Large intestine (tissue), 12 donors: ENCODE measurements at places on chromosomes 1 and 21. TPM values are rescaled to one million over a fixed set of nuclear protein-coding genes. Genes with fewer than 3 reads are reported as not detected.

GRCh38 chr1:3293563-3294080 is 160.8 kb upstream of the ARHGEF16 start:
- DNase-seq, result no peak

DNA sequence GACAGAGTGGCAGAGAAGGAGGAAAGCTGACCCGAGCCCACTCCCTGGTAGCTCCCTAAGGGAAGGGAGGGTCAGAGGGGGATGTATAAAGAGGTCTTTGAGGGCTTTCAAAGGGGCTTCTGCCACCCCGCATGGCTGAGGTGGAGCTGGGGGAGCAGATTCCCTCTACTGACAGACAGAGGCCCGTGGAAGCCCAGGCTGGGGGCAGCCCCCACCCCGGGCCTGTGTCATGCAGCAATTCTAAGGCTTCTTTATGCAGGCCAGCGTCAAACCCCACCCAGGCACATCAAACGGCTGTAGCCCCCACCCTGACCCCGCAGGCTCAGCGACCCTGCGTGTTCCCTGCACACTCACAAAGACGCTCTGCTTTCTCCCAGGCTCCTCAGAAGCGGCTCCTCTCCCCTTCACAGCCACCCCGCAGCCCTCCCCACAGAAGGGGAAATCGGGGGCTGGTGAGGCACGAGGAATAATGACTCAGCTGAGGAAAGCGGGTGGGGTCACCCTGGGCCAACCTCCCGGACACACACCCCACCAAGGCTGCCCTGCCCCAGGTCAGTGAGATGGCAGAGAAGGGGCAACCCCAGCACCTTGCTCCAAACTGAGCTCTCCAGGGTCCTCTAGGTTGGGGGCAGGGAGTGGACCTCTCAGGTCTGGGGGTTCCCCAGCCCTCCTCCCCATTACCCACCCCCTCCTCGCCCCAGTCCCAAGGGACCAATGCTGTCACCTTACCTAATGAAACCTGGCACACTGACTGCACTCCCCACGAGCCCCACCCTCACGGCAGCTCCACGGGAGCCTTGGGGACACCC is 10.8 kb downstream of the SLC45A3 start:
- peak; percentile 30 for DNase-seq

- DNase-seq, result peak; percentile 100
Observed at GRCh38 chr21:33641352-33642026, at the start of gene CRYZL1. Gene CRYZL1, minus strand, starts transcription at chr21:33641741. Its CDS starts 10,190 bp downstream, at chr21:33631551.

Gene LGR6
- polyA plus RNA-seq, result 0.36 TPM

GRCh38 chr1:11719313-11720032 is 16.5 kb upstream of the AGTRAP start:
- DNase-seq, result peak; percentile 54
